ENCODE measurements at places on chromosomes 1 and 21. TPM values are rescaled to one million over a fixed set of nuclear protein-coding genes. Genes with fewer than 3 reads are reported as not detected.
A peak's percentile ranks its signal among the peaks of the same experiment; 100 is the strongest.

The PKP1 gene
- 3.3 TPM for total RNA-seq

DNA sequence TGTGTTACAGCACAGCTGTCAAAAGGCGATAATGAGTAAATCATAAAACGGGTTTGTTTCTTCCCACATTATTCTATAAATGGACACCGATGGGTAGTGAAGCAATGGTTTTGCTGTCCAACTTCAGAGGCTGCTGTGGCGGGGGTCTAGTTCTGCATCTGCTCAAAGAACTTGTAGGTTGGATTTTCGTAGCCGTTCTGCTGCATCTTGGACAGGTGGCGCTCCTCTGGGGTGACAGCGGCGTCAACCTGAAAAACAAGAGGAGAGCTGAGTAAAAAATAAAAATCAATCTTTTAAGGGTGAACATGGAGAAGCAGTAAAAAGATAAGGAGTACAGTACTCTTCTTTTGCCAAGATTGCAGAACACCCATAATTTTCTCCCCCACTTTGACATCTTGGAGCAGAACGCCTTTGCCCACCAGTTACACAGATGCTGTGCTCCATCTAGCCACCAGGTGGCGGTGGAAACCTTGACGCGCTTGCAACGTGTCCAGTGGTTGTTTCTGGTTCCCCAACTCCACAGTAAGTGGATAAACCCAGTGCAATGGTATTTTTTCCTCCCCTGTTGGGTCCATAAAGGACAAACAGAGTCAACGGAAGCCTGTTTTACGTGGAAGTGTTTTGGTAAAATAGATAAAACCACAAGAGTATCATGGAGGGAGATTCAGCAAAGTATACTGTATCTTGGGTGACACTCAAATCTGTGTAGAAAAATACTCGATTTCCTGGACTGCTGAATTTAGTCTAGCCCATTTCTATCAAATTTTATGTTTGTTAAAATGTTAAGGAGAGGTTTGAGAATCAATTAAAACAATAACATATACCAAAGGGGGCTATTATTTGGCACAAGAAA lies 147.0 kb downstream of the GABPA start:
- H3K4me1 ChIP-seq: no peaks in the 10 kb centered on the region
- no peaks in the 10 kb centered on the region for H3K27me3 ChIP-seq
- H3K36me3 ChIP-seq: peaks cover 8% of the 10 kb centered on the region
- peak; percentile 68 for DNase-seq
- no peak overlapping the region for H3K27ac ChIP-seq

The HPDL gene
- total RNA-seq: 2.6 TPM

DNA sequence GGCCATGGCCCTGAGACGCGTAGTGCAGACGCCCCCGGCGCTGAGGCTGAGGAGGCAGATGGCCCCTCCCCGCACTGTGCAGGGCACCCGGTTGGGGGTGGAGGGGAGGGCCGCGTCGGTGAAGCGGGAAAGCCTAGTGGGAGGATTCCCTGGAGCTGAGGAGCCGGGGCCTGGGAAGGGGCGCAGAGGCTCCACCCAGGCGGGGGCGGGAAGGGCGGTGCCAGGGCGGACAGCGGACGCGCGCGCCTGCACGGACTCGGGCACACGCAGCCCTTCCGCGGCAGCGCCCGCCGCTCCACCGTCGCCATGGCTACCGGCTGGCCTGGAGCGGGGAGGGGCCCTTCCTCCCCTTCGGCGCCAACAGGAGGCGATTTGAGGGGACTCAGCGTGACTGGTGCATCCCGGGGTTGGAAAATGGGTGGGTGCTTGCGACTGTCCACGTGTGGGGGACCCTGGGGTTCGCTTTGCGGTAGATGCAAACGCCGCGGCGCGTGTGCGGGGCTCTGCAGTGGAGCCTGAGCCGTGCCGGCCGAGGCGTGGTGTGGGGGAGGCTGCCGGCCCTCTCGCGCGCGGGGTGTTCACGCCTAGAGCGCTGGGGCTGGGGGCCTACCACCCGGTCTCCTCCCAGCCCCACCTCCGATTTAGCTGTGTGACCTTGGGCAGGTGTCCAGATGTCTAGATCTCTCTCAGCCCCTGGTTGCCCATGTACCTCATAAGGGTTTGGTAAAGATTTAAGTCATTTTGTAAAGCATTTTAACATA lies 35.1 kb downstream of the PTPRF start:
- DNase-seq: peak; percentile 82
- H3K4me1 ChIP-seq: peaks cover 35% of the 10 kb centered on the region
- peak overlapping the region; percentile 47 for H3K4me3 ChIP-seq
- H3K36me3 ChIP-seq: peaks cover 7% of the 10 kb centered on the region

GRCh38 chr1:97758541-97759057 lies 162.2 kb downstream of the DPYD start:
- no peaks in the 10 kb centered on the region for H3K27me3 ChIP-seq
- H3K4me3 ChIP-seq: no peak overlapping the region
- H3K36me3 ChIP-seq: no peaks in the 10 kb centered on the region
- DNase-seq: peak; percentile 91
- H3K4me1 ChIP-seq: peaks cover 4% of the 10 kb centered on the region

- no peak overlapping the region for H3K4me3 ChIP-seq
- DNase-seq: no peak
- H3K27ac ChIP-seq: no peak overlapping the region
- no peaks in the 10 kb centered on the region for H3K27me3 ChIP-seq
These were observed 22.0 kb downstream of the LDLRAD2 start for GRCh38 chr1:21834094-21834493.

The FAM131C gene
- 0.09 TPM for total RNA-seq

DNA sequence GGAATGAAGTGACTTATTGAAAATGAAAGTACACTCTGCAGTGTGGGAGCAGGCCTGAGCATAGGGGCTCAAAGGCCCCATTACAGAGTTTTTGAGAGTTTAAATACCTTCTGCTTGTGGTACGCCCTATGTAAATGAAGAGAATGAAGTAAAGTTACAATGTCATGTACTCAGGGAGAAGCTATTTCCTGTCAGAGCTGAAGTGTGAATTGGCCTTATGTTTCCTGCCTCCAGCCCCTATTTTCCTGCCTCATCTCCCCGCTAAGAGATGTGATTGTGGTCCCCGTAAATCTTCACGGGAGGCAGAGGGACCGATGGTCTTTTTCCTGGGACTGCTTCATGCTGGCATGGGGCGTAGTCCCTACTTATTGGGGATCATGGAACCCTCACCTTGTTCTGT lies 2.5 kb upstream of the ZNF683 start:
- H3K4me3 ChIP-seq: no peak overlapping the region
- H3K36me3 ChIP-seq: no peaks in the 10 kb centered on the region
- H3K27ac ChIP-seq: no peak overlapping the region
- peaks cover 3% of the 10 kb centered on the region for H3K4me1 ChIP-seq

GRCh38 chr1:67261680-67262079 lies 46.0 kb upstream of the IL12RB2 start:
- no peak overlapping the region for H3K4me3 ChIP-seq
- H3K27me3 ChIP-seq: no peaks in the 10 kb centered on the region
- DNase-seq: no peak
- no peaks in the 10 kb centered on the region for H3K4me1 ChIP-seq
- H3K36me3 ChIP-seq: no peaks in the 10 kb centered on the region

The PBX1 gene
- total RNA-seq: 42.7 TPM

DNA sequence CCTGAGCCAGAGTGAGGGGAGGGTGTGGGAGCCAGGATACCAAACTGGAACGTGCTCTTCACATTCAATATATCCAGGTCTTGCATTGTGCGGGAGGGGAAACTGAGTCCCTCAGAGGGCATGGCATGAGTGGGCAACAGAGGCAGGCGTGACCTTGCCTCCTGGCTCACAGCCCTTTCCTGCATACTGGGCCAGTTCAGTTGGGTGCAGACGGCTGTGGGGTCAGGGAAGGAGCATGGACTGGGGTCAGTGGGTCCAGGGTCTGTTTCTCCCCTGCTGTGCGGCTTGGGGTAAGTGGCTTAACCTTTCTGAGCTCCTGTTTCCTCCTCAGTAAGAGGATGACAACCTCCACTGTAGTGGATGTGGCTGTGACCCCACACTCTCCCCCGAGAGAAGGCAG lies 16.6 kb downstream of the SERINC2 start:
- peaks cover 53% of the 10 kb centered on the region for H3K36me3 ChIP-seq
- DNase-seq: no peak
- H3K4me3 ChIP-seq: no peak overlapping the region
- no peaks in the 10 kb centered on the region for H3K4me1 ChIP-seq

DNA sequence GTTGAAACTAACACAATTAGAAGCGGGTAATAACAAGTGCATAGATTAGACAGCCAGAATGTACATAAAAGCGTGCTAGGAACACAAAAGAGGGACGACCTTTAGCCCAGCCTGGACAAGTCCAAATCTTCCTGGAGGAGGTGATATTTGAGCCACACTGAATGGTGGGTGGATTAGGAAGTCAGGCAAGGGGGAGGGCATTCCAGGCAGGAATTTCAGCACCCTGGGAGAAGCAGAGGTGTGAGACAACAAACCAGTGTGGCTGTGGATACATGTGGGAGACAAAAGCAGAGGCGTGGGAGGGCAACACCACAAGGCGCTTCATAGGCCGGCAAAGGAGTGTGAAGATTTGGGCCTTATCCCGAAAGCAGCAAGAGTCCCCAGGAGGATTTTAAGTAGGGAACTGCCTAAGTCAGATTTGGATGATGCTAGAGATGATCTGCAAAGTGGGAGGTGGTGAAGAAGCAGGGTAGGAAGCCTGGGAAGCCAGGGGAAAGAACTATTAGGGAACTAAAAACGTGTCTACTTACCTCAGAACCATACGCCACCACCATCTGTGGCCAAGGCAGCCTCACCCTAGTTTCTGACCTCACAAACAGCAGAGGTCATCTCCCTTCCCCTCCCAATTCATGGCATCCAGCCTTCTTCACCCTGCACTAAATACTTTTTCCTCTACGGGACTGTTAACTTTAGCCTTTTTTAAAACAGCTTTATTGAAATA lies 81.8 kb downstream of the GLUL start:
- peaks cover 5% of the 10 kb centered on the region for H3K4me1 ChIP-seq
- H3K27ac ChIP-seq: no peak overlapping the region
- no peak overlapping the region for H3K4me3 ChIP-seq
- no peaks in the 10 kb centered on the region for H3K27me3 ChIP-seq

- no peak overlapping the region for H3K4me3 ChIP-seq
- no peaks in the 10 kb centered on the region for H3K36me3 ChIP-seq
- no peak for DNase-seq
- no peak overlapping the region for H3K27ac ChIP-seq
- H3K27me3 ChIP-seq: no peaks in the 10 kb centered on the region
These were observed 402.2 kb downstream of the SMYD3 start for GRCh38 chr1:246104927-246105326.

DNA sequence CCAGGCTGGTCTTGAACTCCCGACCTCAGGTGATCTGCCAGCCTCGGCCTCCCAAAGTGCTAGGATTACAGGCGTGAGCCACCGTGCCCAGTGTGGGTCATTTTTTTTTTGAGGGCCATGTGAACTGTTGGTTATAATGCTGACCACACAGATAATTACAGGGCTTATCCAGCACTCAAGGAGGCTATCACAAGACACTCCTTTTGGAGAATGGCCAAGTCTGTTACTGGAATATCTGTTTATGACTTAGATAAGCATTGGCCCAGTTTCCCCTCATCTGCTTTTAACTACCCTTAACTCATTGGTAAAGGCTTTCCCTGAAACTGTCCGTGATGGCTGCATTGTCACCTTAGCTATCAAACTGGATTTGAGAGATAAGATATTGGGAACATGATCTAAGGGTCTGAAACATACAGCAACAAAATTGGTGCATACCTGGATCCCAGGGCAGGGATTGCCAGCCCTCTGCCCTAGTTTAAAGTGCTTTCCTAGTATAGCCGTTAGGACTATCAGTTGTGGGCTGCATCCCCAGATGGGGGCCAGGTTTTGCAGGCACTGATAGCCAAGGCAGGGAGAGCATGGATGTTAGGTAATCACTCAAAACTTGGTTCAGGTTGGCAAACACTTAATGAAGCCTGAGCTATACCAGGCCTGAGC lies 15.6 kb downstream of the SZT2 start:
- no peaks in the 10 kb centered on the region for H3K27me3 ChIP-seq
- no peaks in the 10 kb centered on the region for H3K4me1 ChIP-seq
- H3K4me3 ChIP-seq: no peak overlapping the region

The KIAA1614 gene
- 11.7 TPM for total RNA-seq

The C1orf167 gene
- total RNA-seq: 20.6 TPM

The COL9A2 gene
- total RNA-seq: 2.6 TPM

DNA sequence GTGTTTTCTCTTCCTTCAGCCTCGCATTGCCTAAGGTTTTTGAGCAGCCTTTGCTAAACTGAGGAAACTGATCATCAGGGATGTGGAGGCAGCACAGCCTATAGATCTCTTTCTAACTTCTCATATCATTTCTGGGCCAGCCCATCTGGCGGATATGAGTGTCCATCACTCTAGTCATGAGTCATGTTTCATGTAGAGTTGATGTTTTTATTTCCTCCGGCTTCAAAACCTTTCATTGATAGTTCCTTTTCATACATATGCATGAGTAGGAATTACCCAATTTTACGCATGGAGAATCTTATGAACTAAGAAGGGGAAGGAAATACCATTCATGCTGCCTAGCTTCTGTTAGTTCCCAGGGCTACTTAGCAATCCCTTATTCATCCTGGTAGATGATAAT lies 66.3 kb downstream of the SPATA46 start:
- no peak overlapping the region for H3K4me3 ChIP-seq
- H3K36me3 ChIP-seq: no peaks in the 10 kb centered on the region
- H3K27me3 ChIP-seq: no peaks in the 10 kb centered on the region
- no peak overlapping the region for H3K27ac ChIP-seq

DNA sequence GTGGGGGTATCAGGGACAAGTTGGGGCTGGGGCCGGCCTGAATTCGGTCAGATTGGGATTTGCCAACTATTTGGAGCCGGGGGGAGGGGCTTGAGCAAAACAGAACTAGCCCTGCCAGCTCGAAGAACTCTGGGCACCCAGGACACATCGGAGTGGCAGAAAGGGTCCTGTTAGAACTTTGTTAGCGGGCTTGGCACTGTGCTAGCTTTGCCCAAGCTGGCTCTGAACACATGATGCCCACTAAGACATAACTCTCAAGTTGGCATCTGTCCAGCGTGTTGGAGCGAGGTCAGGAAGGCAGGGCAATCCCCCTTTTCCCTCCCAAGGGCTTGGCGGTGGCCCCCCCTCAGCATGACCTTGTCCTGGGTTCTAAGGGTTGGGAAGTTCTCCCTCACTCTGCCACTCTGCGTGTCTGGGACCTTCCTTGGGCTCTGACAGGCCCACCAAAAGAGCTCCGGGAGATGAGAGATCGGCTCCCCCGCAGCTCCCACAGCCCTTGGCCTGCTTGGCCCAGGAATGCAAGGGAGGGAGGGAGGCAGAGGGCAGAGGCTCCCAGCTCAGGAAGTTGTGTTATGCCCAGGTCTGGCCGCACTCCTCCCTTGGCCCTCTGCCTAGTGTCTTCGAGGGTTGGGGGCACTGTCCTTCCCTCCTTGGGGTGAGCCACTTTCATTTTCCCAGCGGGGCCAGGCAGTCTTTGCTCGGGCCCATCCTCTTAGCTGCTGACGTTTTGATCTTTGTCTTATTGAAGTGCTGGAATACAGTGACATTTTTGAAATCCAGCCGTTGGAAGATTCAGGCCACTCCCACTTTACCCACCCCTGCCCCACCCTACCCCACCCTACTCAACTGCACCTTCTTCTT lies 1.2 kb downstream of the LMNA start:
- peak overlapping the region; percentile 98 for H3K27ac ChIP-seq
- peak; percentile 80 for DNase-seq
- no peaks in the 10 kb centered on the region for H3K27me3 ChIP-seq
- peaks cover 80% of the 10 kb centered on the region for H3K4me1 ChIP-seq
- peaks cover 29% of the 10 kb centered on the region for H3K36me3 ChIP-seq
- peak overlapping the region; percentile 100 for H3K4me3 ChIP-seq
